T-helper 22 cell (primary cell): ENCODE measurements at places on chromosomes 7 and 10.

DNA sequence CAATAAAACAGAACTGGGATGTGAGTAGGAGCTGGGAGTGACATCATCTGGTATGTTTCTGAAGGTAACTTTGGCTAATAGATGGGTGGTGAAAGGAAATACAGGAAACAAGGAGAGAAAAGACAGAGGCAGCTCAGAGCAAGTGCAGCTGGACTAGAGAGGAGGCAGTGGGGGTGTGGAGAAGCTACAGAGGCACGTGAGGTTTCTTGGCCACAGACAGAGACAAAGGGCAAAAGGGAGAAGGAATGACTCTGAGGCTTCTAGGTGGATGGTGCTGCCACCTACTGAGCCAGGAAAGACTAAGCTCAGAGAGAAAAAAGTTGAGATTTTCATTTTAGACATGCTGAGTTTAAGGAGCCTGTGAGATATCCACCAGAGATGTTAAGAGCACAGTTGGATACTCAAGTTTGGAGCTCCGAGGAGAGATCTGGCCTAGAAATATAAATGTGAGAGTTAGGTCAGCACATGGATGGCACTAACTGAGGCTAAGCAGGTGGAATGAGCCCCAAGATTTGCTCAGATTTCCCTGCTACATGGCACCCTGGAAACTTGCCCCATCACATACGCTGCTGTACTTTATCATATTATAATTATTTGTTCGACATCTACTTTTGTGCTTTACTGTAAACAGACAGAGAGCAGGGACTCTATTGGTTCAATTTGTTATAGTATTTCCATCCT, 293.0 kb upstream of the IMMP2L start:
- DNase-seq: no peak

DNA sequence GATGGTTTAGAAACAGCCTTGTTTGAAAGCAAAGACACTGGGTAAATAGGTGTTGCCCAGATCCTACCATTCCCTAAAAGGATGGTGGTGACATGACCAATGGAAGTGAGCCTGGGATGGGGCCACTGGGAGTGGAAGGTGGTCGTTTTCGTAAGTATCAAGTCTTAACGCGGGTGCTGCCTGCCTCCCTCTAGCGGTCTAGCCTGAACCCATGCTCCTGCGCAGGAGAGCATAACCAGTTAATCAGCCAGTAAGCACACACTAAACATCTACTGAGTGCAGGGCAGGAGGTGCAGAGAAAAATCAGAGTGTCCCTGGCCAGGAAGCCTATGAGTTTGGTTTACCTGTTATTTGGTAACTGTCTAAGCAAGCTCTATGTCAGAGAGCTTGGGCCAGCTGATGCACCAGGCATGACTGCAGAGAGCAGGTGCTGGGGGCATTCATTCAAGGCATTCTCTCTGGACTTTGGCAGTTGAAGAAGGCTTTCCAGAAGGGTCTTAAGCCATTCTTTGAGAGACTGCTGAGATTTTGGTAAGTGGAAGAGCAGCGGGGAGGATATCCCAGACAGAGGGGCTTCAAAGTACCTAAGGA, 930 bp downstream of the GARIN1A start:
- no peak for DNase-seq

DNA sequence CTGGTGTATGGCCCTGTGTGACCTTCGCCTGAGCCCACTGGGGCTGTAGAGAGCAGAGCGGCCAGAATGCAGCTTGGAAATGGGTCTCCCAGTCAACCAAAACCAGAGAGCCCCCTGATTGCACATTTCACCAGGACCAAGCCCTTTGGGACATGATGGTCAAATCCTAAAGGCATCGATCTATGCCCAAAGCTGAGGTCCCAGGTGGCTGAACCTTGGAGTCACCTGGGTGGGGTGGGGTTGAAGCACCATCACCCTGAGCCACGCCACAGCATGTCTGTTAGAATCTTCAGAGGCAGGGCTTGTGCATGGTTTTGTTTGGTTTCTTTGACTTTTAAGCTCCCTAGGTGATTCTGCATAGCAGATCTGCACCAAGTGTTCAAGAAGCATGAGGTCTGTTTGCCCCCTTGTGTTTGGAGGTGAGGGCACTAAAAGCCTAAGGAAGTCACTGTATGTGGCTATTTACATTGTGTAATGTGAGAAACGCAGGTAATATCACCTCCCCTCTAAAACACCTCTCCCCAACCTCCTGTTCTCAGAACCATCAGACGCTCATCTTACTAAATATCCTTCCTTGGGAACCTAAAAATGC, 9.6 kb downstream of the PKD1L1 start:
- no peak for DNase-seq

GRCh38 chr7:74395745-74396311, 57.9 kb upstream of the GTF2IRD1 start:
- DNase-seq: no peak

- no peak for DNase-seq
Observed at GRCh38 chr7:27203964-27204594, 4.2 kb upstream of the HOXA13 start.

- DNase-seq: no peak
Observed at GRCh38 chr10:71359364-71360046, 37.2 kb upstream of the CDH23 start.

DNA sequence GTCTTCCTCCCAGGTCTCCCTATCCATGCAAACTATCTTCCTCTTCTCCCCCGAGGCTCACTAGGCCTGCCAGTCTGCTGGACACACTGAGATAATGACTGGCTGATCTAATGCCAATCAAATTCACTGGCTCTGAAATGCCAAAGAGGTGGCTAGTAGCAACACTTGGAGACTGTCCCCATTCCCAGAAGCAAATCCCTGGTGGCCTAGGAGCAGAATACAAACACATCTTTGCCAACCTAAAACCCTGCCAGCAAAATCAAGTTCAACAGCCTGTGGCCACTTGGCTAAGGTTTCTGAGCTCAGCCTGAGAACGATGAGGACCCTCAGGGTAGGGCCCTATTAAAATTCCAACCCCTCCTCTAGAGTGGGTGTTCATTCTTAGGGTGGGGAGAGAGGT, 46.6 kb downstream of the SH3PXD2A start:
- no peak for DNase-seq

DNA sequence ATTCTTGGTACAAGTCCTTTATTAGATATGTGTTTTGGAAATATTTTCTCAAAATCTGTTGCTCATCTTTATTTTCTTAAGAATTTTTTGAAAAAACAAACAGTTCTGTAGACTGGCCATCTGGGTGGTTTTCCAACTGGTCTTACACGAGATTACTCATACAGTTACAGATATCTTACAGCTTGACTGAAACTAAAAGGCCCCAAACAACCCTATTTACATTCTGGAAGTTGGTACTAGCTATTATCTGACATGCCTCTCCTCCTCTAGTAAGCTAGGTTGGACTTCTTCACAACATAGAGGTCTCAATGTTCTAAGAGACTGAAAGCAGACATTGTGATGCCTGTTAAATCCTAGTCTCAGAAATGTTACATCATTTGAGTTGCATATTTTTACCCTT, 52.0 kb downstream of the ZNF22 start:
- no peak for DNase-seq

DNA sequence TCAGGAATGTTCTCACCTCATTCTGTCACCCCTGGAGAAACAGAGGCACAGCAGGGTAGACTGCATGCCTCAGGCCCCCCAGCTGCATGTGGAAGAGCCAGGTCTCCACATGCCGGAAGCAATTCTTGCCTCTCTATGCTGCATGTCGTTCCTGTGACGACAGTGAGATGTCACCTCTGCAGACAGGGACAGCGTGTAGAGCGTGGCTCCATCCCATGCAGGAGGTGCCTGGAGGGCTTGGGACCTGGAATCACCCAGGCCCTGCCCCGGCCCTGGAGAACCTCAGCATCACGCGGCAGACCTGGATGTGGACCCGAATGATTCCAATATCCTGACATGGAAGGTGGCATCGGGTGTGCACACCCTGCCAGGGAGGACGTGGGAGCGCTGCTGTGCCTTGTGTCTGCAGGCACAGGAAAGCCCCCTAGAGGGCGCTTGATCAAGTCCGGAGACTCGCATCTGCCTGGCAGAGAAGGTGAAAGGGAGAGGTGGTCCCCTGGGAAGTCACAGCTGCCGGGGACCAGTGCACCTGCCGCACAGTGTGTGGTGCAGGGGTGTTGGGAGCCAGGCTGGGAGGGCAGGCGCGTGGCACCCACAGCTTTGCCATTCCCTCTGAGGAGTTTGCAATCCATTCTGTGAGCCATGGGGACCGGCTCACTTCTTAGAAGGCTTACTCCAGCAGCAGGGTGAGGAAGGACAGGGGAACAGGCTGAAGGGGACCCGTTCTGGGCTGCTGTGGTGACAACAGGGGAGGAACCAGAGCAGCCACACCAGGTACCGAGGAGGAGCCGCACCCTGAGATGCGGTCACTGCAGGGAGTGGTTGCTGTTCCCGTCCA, 45.3 kb upstream of the EN2 start:
- no peak for DNase-seq

- DNase-seq: no peak
Observed at GRCh38 chr7:25329815-25330214, 101.5 kb upstream of the NPVF start.

DNA sequence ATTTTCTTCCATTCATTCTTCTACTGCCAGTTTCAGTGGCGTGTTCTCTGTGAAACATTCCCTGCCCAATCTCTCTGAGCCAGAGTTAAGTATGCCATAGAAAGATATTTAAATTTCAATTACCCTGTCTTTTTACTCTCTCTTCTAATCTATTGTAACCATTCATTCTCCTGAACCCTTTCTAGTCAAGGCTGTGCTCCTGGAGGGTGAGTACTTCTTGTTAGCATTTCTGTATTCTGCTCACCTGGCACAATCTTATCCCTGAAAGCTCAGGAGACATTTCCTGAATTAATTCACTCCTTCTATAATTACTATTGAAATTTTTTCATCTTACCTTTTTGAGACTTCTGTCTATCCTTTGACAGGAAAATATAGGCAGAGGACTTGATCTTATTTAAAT, 271.7 kb downstream of the HGF start:
- DNase-seq: no peak

DNA sequence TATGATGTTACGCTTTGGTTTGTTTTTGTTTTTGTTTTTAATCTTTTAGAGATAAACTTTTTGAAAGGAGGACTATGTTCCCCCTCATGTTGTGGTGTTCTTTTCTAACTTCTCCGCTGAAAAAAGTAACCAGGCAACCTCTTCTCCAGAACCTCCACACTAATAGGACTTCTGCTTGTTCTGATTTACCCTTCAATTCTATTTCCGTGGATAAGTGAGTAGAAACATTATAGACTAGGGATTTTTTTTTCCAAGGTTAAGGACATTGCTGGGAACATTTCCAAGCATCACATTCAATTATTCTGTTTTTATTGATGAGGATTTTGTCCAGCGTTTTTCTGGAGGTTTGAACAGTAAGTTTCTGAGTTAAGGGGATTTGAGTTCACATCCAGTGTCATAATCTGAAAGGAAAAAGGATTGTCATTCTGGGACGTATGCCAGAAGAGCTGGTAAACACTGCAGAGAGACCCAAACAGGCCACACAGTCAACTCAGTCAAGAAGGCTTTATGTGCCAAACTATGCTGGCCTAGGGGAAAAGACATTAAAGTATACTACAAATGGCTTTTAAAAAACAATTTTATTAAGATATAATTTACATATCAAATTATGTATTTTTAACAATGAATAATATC, 28.3 kb upstream of the RALA start:
- no peak for DNase-seq

DNA sequence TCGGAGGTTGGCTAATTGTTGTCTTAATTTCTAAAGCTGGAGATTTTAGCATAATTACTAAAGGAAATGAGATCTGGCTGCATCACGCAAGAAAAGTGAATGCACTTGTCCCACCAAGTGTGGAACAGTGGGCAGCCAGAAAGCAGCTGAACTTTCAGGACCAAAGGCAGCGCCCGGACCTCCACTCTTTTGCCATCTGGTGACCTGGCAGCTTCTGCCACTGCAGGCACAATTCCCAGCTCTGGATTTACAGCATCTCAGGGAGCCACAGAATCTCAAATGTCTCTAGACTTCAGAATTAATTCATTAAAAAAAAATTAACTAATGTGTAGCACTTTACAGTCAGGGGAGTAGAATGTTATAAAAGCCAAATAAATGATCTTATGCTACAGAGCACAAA, 14.7 kb upstream of the OGDHL start:
- no peak for DNase-seq

GRCh38 chr10:86685893-86686632, 17.8 kb downstream of the LDB3 start:
- DNase-seq: no peak

DNA sequence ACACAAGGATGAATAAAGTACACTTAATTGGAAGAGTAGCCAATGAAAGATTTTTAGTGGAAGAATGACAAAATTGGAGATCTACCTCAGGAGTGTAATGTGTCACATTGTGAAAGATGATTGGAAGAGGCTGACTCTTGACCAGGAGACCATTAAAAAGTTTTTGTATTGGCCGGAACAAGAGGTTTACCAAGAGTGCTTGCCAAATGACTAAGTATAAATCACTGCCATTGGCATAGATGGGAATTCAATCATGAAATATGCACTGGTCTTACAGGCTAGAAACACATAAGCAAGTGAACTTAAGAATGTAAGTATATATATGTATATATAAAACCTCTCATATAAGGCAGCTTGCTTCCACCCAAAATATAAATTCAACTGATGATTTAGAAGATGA, 58.7 kb upstream of the TFEC start:
- no peak for DNase-seq

GRCh38 chr7:131720703-131721102, 164.3 kb upstream of the PODXL start:
- DNase-seq: no peak

GRCh38 chr10:70952401-70952800, 64.0 kb upstream of the PCBD1 start:
- DNase-seq: no peak

GRCh38 chr7:30843741-30844482, 67.7 kb upstream of the AQP1 start:
- no peak for DNase-seq

DNA sequence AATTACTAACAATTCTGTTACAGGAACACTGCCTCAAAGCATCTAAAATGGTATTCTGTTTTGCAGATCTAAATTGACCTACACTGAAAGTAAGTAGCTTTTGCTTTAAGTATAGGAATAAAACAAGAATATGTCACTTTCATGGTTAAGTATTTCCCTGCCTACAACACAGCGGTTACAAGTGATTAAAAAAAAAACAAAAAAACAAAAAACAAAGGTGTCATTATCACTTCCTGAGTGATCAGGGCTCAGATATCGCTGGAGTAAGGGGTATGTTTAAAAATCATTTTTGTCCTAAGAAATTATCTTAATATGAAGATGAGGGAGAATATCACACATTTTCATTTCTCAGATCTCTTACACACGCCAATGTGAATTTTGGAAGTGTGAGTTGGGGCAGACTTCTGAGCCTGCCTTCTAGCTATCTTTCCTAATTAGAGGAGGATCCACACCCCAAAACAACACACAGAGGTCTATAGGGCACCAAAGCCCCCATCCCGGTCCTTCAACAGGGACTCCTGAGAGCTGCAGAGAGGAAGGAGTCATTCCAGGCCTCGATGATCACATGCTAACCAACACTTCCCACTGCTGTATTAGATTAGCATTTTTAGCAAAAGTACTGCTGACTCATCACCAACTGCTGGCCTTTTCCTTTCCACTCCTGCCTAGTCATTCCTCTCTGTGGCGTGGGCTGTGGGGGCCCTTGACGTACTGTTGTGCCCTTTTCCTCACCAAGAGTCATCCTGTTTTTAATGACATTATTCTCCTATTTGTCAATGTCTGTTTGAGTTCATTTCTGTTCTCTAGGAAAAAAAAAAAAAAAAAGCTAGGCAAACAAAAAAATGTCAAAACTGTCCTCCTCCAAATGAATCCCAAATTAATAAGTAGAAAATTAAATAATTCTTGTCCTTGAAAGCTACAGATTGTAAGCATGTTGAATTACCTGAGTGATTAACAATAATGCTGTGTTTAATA, 31.2 kb downstream of the PRTFDC1 start:
- no peak for DNase-seq

- DNase-seq: no peak
Observed at GRCh38 chr10:83978681-83979383, 160.5 kb upstream of the GHITM start.
